ENCODE measurements at places on chromosomes 1 and 21. TPM values are rescaled to one million over a fixed set of nuclear protein-coding genes. Genes with fewer than 3 reads are reported as not detected.

Gene CFHR3
- total RNA-seq = not detected

Gene SHE
- 1.3 TPM for total RNA-seq

Gene CFAP45
- total RNA-seq = 0.63 TPM

Gene PHF13
- total RNA-seq = 13.8 TPM

Gene HSPA13
- 113 TPM for total RNA-seq

Gene HMCN1
- 3.4 TPM for total RNA-seq

Gene CNIH3
- total RNA-seq = 34.7 TPM

Gene VWA1
- total RNA-seq = 4.1 TPM

Gene FAM3B
- total RNA-seq = not detected

Gene UBIAD1
- 28.5 TPM for total RNA-seq

Gene DNASE2B
- total RNA-seq = not detected

Gene OR14K1
- 0.94 TPM for total RNA-seq

Gene GSTM5
- total RNA-seq = 4.7 TPM

Gene GBP6
- total RNA-seq = 0.31 TPM
